ENCODE measurements at places on chromosomes 7 and 10.

GRCh38 chr10:80814147-80814652 lies 276.5 kb downstream of the SH2D4B start:
- DNase-seq: no peak

DNA sequence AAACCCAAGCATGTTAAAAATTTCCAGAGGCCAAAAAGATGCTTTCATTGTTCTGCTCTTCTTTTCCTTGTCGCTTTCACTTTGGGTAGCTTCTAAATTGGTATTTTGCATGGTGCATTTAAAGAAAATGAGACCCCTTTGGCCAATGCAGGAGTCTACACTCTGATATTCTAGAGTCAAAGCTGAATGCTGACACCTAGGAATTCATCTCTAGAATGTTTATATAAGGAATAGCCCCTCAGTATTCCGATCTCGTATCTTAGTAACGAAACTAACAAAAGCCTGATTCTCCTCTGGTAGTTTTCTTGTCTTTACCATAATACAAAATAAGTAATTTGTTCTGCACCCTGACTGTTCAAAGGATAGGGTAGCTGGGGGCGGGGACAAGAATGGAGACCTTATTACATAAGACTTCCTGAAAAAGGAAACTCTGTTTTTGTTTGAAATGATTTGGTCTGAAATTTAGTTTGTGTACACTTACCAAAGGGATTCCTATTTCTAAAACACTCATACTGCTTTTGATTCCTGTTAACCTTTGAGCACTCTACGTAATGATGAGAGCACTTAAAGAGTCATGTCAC lies 17.1 kb downstream of the IKZF1 start:
- no peak for DNase-seq

- no peak for DNase-seq
Measured at GRCh38 chr10:84755311-84755710, 426.9 kb downstream of the CCSER2 start.

DNA sequence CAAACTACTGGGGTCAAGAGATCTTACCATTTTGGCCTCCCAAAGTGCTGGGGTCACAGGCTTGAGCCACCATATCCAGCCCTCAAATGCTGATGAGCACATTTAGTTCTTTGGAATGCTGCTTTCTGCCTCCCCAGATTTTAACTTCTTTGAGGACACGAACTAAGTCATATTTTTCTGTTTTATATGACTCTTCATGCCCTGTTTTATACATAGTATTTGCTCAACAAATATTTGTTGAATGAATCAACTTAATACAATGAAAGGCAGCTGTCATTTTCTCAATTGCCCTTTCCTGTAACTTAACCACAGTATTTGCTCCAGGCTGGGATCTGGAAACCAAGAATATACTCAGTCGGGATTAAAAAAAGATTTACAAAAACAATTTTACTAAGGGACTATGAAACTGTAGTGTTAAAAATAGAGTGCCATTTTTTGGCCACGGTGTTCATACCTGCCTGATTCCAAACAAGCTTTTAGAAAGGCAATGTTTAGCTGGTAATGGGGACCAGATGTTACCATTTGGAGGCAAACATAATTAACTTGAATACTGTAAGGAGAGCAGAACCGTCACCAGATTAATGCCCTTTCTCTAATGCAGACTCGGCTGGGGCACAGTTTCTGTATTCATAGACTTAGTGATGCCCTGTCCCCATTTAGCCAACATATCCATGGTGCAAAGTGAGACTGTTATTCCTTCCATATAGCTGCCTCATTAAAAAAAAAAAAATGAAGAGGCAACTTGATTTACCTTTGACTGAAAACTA lies 117.6 kb downstream of the NRP1 start:
- no peak for DNase-seq

DNA sequence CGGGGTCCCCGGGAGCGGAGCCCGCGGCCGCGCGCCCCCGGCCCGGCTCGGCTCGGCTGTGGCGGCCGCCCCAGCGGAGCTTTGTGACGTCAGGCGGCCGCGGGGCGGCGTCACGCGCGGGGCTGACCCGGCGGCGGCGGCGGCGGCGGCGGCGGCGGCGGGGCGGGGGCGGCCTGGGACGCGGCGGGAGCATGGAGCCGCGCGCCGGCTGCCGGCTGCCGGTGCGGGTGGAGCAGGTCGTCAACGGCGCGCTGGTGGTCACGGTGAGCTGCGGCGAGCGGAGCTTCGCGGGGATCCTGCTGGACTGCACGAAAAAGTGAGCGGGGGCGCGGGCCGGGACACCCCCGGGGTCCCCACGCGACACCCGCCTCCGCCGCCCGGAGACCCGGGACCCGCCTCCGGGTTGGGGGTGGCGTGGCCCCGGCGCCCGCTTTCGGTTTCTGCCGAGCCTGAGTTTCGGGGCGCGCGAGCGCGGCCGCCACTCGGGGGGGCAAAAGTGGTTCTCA lies at the start of gene PWWP2B:
Gene PWWP2B, plus strand, starts transcription at position 165 of the 506 bp plus-strand sequence. Its CDS starts 27 bp downstream, at position 192.
- peak; percentile 68 for DNase-seq

DNA sequence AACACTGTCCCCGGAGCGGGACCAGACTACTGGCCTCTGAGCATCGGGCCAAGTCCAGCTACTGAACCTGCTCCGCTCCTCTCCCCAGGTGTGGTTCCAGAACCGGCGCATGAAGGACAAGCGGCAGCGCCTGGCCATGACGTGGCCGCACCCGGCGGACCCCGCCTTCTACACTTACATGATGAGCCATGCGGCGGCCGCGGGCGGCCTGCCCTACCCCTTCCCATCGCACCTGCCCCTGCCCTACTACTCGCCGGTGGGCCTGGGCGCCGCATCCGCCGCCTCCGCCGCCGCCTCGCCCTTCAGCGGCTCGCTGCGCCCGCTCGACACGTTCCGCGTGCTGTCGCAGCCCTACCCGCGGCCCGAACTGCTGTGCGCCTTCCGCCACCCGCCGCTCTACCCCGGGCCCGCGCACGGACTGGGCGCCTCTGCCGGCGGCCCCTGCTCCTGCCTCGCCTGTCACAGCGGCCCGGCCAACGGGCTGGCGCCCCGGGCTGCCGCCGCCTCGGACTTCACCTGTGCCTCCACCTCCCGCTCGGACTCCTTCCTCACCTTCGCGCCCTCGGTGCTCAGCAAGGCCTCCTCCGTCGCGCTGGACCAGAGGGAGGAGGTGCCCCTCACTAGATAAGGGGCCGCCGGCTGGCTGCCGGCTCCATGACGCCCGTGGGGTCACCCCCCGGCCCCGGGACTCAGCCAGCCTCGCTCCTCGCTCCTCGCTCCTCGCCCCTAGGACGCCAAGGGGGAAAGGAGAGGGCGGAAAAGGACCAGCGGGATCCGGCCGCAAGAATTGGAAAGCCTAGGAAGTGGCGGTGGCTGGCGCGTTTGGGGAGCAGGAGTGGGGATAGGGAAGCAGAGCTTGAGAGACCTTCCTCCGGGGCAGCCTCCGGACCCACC lies 3.4 kb downstream of the EVX1 start:
- no peak for DNase-seq

GRCh38 chr7:104142147-104142546 lies 65.7 kb downstream of the ORC5 start:
- DNase-seq: no peak

DNA sequence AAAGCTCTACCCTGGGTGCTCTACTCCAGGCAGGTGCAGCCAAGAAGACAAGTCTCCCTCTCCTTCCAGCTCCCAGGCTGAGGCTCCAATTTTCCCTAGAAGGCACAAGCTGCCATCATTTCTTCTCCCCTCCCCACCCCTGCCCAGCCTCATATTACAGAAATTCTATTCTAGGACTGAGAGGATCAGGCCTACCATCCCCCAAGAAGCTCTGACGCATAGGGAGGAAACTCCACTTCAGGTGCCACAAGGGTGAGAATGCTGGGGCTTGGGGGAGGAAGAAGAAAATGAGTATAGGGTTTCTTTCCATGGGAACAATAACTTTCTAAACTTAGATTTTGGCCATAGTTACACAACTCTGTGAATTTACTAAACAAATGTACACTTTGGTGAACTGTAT lies 35.3 kb downstream of the FEZF1 start:
- no peak for DNase-seq

DNA sequence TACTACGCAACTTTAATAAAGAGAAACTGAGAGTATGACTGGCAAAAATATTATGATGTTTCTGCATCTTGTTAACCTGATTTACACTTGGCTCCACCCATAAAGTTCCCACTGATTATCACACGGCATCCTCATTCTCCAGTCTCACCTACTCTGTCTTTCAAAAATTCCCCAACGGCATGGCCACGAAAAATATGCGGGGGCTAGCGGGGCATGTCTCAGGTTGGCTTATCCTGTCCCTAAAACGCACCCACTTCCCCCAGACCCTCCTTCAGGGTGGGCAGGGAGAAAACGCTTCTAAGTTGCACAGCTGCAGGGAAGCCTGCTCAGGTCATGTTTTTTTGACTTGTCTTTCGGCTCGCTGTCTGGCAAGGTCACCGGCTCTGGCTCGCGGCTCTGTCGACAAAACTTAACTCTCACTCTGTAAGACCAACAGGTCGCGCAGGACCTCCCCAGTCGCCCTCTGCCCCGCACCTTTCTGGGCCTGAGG lies 3.8 kb downstream of the CDK6 start:
- no peak for DNase-seq

DNA sequence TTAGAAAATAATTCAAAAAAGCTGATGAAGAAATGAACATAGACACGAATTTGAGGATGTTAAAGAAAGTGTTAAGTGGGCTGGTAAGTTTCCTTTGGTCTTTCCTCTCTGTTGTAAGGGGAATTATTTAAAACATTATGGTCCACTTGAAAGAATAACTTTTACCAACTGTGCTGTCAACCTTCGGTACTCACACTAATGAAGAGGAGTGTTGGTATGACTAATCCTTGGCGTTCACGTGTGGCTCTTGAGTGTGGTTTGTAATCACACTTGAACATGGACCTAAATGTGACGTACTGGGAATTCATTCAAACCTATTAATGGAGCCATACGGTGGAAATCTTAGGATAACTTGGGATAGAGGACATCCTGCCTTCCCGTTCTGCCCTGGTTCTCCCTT lies 41.3 kb downstream of the TBXAS1 start:
- no peak for DNase-seq

- DNase-seq: no peak
Measured at GRCh38 chr10:91054325-91054724, 133.4 kb upstream of the ANKRD1 start.

- DNase-seq: no peak
Measured at GRCh38 chr10:102878629-102879028, 9.4 kb downstream of the AS3MT start.

- no peak for DNase-seq
Measured at GRCh38 chr7:155918720-155919390, 106.6 kb upstream of the SHH start.

GRCh38 chr7:156017431-156017830 lies 205.2 kb upstream of the SHH start:
- DNase-seq: no peak

GRCh38 chr7:6419310-6419773 lies 28.4 kb downstream of the DAGLB start:
- no peak for DNase-seq

- DNase-seq: no peak
Measured at GRCh38 chr7:129168231-129169021, 20.0 kb upstream of the SMO start.

DNA sequence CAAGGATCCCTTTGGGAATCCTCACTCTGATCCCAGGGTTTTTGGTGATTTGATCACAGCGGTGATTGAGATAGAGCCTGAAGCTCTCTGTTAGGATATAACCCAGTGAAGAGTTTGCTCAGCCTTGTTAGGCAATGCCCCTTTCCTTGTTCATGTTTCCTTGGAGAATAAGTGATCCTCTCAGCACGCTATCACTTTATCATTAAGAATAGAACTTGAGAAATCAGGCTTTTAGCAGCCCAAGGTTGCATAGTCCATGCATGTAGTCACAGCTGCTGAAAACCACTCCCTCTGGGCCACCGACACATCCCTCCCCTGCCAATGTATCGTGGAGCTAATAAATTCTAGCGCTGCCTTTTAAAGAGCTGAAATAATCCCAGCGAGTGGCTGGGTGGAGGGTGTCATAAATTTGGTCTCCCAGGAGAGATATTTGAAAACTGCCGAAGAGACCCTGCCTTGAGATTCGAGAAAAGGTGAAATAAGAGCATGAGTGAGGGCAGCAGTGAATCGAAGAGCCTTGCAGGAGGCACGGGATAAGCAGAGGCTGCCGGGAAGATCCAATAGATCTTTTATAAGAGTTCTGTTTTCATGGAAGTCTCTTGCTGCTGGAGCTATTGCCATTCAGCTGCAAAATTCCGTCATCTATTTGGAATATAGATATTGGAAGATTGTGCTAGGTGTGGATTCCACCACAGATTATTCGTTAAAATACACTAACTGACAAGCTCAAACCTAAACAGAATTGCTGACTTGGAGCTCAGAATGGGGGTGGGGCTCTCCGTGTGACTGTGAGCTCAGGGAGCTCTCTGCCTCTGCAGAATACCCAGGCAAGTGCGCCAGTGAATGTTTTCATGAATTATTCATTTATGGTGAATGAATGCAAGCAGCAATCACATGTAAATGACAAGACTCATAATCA lies 249.8 kb downstream of the TRIL start:
- DNase-seq: no peak

DNA sequence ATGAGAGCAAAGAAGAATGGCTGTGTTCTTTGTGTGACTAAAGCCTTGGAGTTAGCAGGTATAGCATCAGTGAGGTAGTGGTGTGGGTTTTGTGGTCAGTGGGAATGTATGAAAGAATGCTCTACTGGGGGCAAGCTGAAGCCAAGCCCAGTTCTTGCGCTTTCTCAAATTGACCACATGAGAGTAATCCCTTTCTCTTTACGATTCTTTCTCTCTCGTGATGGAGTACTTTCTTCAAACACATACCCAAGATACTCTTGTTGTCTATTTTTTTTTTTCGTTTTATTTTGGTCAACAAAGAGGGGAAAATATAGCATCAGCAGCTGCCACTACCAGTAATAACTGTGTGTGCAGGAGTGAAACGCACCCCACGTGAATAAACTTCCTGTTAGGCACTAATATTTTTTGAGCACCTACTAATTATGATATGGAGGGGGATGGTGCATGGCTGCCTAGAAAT lies 8.4 kb upstream of the PANK1 start:
- DNase-seq: no peak

GRCh38 chr10:110324201-110324804 lies 19.6 kb upstream of the SMNDC1 start:
- no peak for DNase-seq

- peak; percentile 44 for DNase-seq
Measured at GRCh38 chr10:11684717-11685645, 57.2 kb upstream of the ECHDC3 start.

DNA sequence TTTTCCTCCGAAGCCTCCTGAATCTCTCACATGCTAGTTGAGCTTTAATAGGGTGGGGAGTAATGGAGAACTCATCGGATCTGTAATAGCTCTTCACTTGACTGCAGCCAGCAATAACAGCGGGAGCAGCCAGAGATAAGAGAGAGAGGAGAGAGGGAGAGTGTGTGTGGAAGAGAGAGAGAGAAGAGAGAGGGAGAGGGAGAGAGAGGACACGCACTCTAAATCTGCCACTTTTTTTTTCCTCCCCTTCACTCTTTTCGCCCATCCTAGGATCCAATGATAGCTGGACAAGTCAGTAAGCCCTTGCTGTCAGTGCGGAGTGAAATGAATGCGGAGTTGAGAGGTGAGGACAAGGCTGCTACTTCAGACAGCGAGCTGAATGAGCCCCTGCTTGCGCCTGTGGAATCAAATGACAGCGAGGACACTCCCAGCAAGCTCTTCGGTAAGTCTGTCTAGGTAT lies 107.9 kb downstream of the POU6F2 start:
- DNase-seq: no peak

GRCh38 chr10:44180321-44181168 lies 204.4 kb downstream of the CXCL12 start:
- DNase-seq: no peak

- DNase-seq: no peak
Measured at GRCh38 chr7:6613706-6614105, 1.7 kb upstream of the ZNF853 start.

GRCh38 chr7:134639683-134640279 lies 6.9 kb upstream of the BPGM start:
- DNase-seq: no peak
